Foreskin melanocyte (primary cell): ENCODE measurements at places on chromosomes 5 and 9.

DNA sequence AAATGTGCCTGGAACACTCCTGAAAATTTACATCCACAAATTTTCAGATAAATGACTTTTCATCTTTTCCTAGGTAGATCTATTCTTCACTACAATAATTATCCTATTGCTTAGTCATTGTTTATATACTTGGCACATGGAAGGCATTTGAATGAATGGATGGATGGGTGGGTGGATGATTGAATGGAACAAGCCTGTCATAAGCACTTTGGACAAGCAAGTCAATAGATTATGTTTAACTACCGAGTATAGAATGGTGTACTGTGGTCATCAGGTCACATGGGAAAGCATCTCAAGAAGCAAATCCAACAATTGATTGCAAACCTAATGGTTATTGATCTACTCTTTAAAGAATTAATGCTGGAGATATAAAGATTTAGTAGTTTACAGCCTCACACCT lies 114.4 kb upstream of the DMRTA1 start:
- DNase-seq, result no peak

DNA sequence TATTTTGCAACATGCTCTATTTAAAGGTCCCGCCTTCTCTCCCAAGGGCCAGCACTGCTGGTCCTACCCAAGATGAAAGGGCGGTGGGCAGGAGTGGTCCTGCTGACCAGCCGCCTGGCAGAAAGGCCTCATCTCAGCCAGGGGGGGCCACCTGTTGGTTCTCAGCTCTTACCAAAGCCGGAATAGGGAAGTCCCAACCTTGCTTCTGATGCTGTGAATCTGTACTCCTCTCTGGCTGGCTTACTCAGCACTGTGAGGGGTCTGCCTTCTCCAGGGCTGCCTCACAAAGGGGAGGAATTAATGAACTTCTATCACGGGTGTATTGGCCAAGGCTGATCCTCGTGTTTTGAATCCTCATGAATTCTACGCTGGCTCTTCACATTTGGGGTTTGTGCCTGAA lies 13.6 kb upstream of the FAM240B start:
- DNase-seq, result no peak

- no peak for DNase-seq
Observed at GRCh38 chr9:71364186-71364955, 242.9 kb upstream of the TRPM3 start.

GRCh38 chr9:81636255-81636599 lies 53.1 kb downstream of the TLE1 start:
- DNase-seq, result no peak

DNA sequence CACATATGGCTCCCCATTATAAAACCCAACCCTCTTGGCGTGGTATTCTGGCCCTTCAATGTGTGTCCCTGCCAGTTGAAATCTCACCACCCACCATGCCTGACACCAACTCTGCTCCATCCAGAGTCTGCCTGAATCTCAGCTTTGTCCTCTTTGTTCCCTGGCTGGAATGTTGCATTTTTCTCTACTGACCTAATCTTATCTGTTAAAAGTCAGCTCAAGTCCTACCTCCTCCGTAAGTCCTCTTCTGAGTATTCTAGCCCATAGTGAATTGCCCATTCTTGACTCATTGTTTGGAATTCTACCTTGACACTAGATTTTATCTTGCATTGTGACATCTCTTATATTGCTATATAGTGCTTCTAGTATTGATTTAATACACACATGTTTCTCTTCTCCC lies 207.1 kb upstream of the VLDLR start:
- no peak for DNase-seq

- no peak for DNase-seq
Observed at GRCh38 chr5:97624886-97625285, 441.8 kb upstream of the RIOK2 start.

DNA sequence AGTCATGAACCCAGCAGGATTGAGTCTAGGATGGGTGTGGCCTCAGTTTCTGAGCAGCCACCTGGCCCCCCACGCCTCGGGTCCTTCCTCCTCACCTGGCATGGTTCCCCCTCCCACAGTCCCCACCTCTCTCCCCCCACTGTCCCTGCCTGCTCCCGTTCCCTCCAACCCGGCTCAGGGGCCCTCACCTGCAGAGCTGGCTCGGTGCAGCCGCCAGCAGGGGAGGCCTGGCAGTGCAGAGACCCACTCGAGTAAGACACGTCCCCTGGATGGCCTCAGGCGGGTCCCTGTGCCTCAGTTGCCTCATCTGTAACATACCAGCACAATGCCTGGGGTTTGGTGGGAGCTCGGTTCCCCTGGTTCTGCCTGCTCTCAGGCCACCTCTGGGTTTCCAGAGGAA lies 66.2 kb downstream of the NEK6 start:
- DNase-seq, result no peak

DNA sequence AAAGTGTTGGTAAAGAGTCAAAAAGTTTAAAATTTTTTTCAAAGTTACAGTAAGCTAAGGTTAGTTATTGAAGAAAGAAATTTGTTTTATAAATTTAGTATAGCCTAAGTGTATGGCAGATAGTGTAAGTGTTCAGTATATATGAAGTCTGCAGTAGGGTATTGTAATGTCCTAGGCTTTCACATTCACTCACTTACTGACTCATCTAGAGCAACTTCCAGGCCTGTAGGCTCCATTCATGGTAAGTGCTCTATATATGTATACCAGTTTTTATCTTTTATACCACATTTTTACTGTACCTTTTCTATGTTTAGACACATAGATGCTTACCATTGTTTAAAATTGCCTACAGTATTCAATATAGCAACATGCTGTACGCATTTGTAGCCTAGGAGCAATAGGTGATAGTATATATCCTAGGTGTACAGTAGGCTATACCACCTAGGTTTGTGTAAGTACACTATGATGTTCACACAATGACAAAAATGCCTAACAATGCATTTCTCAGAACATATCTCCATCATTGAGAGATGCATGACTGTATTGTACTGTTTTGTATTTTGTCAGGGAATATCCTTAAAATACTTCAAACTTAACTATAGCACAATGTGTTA lies 38.5 kb downstream of the CYSTM1 start:
- no peak for DNase-seq

DNA sequence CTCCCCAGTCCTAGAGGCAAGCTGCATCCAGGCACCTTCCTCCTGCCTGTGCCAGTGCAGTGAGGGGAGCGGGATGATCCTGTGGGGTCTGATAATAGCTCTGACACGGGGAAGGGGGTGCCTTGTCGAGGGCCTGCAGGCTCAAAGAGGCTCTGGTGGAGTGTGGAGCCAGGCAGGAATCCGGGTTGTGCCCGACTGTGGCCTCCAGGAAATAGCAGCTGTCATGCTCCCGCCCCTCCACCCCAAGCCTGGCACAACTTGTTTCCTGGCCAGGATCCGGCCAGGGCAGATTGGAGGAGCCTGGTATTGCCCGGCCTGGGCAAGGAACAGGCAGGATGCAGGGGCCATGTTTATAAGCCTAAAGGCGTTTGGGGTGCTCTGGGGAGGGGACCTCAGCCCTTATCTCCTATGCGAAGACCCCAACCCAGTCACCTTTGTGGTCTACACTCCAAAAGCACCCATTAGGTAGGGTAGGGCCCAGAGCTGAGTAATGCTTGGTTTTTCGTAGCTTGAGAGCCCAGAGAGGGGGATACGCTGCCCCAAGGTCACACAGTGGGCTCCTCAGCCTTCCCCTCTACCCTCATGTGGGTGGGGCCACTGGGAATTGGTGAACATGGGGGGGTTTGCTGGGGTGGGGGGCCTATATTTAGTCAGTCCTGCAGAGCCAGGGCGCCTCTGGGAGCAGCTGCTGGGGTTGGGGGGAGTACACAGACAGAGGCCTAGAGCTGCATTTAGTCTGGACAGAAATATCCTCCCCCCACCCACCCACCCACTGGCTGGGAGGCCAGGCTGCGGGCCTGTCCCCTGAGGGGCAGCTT lies 12.2 kb downstream of the CXXC5 start:
- DNase-seq, result peak; percentile 78

- DNase-seq, result no peak
Observed at GRCh38 chr9:90393365-90394152, 249.1 kb downstream of the DIRAS2 start.

DNA sequence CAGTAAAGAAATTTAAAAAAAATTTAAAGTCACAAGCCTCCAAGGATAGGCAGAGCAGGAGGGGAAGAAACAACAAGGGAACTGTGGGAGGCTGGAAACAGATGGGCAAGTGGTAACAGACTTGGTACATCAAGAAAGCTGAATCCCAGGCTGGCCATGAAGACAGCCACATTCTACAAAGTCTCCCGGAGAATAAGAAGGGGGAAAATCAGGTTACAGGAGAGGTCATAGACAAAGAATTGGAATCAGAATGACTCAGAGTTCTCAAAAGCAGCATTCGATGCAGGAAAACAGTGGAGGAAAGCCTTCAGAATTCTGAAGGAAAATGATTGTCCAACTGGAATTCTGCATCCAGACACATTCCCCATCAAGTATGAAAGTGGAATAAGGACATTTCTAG lies 129.7 kb downstream of the ADAMTS2 start:
- no peak for DNase-seq

GRCh38 chr5:159034083-159034824 lies 65.5 kb downstream of the EBF1 start:
- DNase-seq, result no peak

DNA sequence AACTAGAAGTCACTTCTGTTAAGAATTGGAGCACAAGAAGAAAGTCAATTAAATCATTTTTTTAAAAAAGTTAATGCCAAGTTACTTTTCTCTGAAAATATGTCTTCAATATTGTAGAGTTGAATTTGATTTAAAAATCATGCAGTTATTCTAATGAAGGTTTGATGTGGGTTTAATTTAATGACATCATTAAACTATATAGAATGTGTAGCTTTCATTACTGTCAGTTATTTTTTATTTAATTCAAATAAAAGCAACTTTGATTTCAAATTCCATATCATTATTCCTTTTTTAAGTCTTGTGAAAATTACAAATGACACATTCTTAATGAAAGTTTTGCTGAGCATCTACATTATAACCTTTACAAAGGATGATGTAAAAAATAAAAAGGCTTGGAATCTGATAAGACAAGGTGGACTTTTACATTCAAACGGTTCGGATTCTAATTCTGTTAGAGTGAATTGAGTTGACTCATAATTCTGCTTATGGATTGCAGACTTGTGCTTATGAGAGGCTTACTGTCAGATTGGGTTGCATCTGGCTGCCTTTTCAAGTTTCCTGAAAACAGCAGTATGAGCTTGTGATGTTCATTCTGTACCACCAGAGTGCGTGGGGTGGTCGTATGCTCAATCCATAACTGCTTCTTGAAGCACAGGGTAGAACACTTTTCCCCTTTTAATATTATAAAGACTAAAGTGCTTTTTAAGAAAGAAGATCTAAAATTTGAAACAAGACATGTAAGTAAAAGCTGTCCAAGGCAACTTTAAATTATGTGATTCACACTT lies 253.0 kb upstream of the ARRDC3 start:
- no peak for DNase-seq

DNA sequence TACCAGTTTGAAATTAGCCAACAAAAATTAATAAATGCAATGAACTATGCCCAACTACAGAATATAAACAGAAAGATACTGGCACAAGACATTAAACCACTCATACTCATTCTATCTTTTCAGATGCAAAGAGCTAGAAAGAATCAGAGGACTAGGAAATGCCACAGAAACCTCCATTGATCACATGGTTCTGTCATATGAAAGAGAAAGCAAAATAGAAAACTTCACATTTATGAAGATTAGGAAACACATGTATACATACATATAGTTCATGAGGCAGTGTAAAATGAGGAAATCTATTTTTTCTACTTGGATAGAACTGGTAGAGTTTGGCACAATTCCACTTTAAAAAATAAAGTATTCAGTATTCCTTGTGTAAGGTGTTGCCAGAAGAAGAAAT lies 275.1 kb upstream of the PTGER4 start:
- DNase-seq, result no peak

DNA sequence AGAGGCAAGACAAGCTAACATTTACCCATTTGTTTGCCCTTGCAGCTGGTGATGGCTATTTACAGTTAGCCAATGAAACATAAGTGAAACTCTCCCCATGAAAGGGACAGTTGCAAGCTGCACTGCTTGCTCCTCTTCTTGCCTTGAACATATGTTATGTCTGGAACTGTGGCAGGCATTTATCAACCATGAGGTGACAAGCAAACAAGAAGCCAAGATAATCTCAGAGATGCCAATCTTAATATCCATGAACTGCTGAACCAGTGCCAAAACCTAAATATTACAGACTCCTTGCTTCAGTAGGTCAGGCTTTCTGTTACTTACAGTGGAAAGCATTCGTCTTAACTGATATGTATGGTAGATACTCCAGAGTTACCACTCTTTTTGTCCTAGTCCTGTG lies 133.4 kb downstream of the ACTBL2 start:
- DNase-seq, result no peak

- no peak for DNase-seq
Observed at GRCh38 chr5:8580298-8580697, 711.4 kb downstream of the MTRR start.

- DNase-seq, result no peak
Observed at GRCh38 chr5:174355208-174355612, 309.7 kb downstream of the NSG2 start.

DNA sequence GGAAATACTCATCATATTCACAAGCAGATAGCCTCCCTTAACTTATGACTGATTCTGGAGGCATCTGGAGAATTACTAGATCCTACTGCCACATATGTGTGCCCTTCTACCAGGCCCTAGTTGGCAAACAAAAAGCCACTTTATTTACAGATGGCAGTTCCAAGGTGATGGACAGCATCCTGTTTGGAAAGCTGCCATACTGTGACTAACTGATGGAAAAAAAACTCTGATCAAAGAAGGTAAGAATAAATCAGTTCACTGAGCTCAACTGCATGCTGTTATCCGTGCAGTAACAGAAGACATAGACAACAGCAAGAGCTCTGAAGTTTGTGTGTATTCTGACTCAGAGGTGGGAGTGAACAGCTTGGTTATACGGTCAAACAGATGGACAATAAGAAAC lies 279.8 kb upstream of the POU5F2 start:
- peak; percentile 61 for DNase-seq

DNA sequence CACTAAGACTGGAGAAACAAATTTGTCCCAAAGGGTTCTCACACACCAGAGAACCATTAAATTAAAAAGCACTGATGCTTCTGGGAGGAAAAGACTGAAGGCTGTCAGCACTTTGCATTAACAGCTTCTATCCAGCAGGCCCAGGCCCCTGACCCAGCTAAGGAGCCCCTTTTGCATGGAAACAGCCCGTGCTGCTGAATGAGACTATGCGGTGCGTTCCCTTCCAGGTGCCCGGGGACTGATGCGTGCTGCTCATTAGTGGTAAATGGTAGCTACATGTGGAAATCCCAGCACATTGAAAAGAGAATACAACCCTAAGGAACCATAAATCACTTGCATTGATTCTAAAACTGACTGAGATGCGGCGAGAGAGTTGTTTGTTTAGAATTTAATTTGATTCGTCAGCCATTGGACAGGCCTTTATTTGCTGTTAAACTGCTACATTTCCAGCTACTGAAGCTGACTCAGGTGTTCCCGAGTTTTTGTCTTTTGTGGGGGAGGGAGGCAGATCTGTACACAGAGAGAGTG lies 351.0 kb upstream of the SLC24A2 start:
- no peak for DNase-seq

GRCh38 chr9:87359958-87360601 lies 137.6 kb upstream of the DAPK1 start:
- DNase-seq, result no peak

GRCh38 chr9:32578976-32579375 lies 6.0 kb upstream of the NDUFB6 start:
- DNase-seq, result no peak
